ENCODE measurements at places on chromosomes 3 and 15.

DNA sequence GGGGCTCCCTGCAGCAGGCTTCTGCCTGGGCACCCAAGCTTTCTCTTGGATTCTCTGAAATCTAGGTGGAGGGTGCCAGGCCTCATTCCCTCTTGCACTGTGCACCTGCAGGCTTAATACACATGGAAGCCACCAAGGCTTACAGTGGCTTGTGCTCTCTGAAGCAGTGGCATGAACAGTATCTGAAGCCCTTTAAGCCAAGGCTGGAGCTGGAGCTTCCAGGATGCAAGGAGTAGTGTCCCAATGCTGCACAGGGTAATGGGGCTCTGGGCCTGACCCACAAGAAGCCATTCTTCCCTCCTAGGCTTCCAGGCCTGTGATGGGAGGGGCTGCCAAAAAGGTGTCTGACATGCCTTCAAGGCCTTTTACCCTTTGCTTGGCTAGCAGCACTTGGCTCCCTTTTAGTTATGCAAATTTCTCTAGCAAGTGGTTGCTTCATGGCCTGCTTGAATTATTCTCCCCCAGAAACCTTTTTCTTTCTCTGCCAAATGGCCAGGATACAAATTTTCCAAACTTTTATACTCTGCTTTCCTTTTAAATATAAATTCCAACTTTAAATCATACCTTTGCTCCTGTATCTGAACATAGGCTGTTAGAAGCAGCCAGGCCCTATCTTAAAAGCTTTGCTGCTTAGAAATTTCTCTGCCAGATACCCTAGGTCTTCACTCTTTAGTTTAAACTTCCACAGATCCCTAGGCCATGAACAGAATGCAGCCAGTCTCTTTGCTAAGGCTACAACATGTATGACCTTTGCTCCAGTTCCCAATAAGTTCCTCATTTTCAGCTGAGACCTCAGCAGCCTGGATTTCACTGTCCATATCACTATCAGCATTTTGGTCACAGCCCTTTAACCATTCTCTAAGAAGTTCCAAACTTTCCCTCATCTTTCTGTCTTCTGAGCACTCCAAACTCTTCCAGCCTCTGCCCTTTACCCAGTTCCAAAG lies 201.1 kb upstream of the LRRFIP2 start:
- no peak for DNase-seq

GRCh38 chr15:71272932-71273331 lies 157.7 kb downstream of the THSD4 start:
- DNase-seq: no peak

- no peak for DNase-seq
These were observed 37.9 kb upstream of the THUMPD3 start for GRCh38 chr3:9324944-9325343.

- DNase-seq: no peak
These were observed 6.9 kb downstream of the NCEH1 start for GRCh38 chr3:172704001-172704400.

DNA sequence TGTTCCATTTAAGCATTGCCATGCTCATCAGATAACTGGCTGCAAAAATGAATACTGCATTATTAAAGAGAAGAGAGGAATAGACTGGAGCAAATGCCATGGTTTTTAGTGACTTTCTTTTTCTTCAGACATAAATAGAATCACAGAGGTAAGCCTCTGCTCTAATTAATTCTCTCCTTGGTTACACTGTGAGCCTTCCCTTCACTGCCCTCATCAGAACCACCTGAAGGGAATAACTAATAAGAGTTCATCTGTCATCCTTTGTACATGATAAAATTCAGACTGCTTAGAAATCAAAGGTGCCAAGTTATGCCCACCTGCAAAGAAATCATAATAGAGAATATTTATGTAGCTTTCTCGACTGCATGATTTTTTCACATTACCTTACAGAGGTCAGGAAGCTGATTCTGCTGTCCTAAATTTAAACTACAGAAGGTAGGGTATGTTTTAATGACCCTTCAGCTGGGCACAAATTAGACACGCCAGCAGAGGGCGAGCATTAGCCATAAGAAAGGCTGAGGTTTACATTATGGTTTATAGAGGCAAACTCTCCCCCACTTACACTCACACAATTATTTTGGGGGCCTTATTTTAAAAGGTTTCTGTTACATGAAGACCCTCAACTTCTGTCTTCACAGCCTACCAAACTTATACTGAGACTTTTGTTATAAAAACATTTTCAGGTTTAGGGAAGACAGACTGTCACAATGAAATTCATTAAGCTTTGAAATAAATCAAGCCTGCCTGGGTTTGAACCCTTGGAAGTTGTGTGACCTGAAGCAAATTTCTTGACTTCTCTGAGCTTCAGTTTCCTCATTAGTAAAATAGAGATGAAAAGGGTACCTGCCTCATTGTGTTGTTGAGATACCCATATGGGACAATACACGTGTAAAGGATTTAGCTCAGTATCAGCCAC lies 15.3 kb upstream of the UNC13C start:
- DNase-seq: no peak

GRCh38 chr3:42159706-42160472 lies 68.7 kb downstream of the TRAK1 start:
- peak; percentile 79 for DNase-seq

- no peak for DNase-seq
These were observed 136.9 kb upstream of the PFN2 start for GRCh38 chr3:150107429-150108175.

DNA sequence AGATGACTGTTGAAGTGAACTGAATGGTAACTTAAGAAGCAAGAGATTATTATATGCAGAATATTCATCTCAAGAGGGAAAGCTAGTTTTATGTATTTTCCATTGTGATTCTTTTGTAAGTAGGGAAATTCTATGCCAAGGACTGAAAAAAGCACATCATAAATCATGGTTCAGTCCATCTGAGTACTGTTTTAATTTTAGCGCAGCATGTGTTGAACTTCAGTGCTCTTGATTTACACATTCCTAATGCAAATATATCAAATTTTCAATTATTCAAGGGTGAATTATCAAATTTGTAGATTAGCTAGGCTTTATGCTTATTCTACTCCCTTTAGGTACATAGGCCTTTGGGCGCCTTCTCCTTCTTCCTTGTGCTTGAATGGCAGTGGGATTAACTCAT lies 50.3 kb upstream of the TCF12 start:
- DNase-seq: no peak

DNA sequence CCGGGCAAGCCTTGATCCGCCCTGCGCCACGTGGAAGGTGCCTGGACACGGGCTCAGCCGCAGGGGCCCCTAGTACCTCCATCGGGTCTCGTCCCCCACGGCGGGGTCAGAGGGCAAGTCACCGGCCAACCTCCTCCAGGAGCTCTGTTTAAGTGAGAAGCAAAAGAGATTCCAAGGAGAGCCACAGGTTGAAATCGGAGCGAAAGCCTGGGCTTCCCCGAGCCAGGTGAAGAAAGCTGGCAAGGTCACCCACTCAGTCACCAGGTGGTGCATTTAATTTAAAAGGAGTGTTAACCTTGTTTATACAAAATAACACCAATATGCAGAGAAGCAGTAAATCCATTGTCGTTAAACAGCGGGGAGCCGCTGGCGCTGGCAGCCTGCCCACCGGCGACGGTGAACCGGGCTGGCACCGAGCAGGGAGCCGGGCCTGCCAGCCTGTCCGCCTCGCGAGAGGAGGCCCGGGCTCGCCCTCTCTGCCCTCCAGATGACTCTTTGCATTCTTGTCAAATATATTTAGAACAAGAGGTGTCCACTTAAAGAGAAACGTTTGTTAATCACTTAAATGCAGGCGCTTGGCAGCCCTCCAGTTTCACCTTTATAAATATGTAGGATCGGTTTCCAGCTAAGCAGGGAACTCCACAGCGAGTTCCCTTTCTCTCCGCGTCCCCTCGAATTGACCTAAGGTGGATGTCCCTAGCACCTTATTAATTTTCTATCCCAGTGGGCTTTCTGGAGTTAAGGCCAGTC lies 277.3 kb upstream of the NR2F2 start:
- peak; percentile 16 for DNase-seq

Data from mammary epithelial cell (primary cell).